ENCODE measurements at places on chromosomes 7 and 10.

GRCh38 chr7:141956084-141956483 lies 9.3 kb upstream of the CLEC5A start:
- no peak for DNase-seq

DNA sequence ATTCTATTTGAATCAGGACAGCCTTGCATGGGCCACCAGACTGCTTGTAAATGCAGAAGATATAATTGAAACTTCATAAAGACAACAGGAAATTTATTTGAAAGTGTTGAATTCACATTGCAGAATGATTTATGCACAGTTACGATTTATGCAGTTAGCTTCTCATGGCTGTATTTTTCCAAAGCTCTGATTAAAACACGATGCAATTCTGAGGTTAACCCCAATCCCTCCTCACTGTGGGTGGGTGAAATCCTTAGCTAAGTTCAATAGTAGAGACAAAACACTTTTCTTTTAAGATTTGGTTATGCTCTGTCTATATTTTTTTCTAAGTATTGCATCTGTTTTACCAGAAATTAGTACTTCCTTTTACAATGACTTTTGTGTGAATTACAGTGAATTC lies 728.8 kb upstream of the IGFBP3 start:
- peak; percentile 54 for DNase-seq

DNA sequence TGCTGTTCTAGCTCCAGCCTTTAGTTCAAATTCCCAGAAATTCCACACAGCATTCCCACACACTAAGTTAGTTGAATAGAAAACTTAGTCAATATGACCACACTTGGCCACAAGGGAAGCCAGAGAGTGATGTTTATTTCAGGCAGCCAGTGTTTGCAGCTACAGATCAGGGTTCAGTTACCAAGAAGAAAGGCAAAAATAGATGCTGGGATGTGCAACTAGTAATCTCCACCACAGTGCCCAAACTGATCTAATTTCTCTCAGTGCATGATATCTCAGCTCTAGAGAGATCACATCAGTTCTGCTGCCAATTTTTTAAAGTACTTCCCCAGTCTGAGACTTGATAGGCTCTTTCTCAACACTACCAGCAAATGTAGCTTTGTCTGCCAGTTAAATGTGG lies 17.6 kb downstream of the SLF2 start:
- DNase-seq = no peak

DNA sequence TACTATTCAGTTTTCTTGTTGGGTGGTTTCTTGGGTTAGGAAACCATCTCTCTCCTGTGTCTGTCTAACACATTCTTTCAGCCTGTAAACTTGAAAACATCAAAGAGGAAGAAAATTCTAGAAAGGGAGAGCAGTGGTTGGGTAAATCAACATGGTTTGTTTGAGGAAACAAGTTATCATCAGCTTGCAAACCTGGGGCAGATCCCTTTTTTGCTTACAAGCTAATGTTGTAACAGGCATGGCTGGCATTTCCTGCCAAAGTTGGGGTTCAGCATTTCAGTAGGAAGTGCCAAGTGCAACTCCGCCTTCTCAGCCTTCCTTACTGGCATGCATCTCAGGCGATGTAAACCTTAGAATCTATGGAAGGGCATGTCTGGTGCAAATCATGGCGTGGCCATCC lies 112.6 kb downstream of the EEPD1 start:
- DNase-seq = no peak

DNA sequence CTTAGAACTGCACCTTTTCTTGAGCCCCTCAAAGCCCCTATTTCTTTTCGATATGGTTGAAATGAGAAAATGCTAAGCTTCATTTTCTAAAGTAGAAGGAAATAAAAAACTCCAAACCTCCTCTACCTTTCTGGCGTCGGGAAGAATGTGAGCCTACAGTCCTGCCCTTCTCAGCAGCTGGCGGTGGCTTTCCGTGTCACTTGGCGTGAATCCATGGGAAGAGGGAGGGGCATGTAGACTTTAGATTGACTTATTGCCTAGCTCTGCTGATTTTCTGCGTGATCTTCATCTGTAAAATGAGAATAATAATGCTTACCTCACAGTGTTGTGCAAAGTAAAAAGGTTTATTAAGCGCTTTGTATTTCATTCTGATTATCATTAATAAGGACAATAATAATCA lies 35.0 kb downstream of the PRR15 start:
- no peak for DNase-seq

DNA sequence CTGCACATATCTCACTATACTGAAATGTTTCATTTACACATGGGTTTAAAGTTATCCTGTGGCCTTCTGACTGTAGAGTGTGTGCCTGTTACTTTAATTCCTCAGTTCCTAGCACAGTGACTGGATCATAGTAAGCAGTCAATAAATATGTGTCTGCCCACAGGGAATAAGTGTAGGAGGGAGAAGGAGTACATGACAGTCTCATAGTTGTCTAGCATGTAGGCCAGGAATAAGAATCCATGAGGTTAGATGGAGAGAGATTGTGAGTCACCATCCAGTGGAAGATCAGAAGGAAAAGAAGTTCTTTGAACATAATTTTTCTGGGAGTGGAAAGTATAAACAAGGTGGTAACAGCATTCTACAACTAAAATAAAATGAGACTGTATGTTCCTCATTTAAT lies 36.6 kb upstream of the SEMA3A start:
- no peak for DNase-seq

DNA sequence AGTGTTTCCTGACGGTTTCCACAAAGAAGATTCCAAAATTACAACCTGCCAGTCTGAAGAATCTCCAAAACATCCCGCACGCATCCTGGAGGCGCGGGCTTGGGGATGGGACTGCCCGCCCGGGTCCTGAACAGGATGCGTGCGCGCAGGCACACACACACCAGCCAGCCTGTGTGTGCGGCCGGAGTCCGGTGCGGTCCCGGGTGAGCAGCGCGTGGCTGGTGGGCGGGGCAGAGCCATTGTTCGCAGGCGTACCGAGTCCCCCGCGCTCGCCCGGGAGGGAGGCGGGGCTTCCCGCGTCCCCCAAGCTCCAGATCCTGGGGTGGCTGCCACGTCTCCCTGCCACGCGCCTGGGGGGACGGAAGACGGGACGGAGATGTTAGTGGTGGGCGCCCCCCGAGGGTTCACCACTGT lies 675 bp upstream of the SCD start:
- peak; percentile 39 for DNase-seq
